ENCODE measurements at places on chromosomes 3 and 15. TPM values are rescaled to one million over a fixed set of nuclear protein-coding genes. Genes with fewer than 3 reads are reported as not detected.

- H3K4me1 ChIP-seq = peaks cover 13% of the 10 kb centered on the region
- peak overlapping the region; percentile 100 for H3K4me3 ChIP-seq
- H3K27me3 ChIP-seq = no peaks in the 10 kb centered on the region
- peak overlapping the region; percentile 97 for H3K27ac ChIP-seq
- DNase-seq = peak; percentile 35
Measured at GRCh38 chr3:49785565-49786356, 581 bp downstream of the IP6K1 start.

DNA sequence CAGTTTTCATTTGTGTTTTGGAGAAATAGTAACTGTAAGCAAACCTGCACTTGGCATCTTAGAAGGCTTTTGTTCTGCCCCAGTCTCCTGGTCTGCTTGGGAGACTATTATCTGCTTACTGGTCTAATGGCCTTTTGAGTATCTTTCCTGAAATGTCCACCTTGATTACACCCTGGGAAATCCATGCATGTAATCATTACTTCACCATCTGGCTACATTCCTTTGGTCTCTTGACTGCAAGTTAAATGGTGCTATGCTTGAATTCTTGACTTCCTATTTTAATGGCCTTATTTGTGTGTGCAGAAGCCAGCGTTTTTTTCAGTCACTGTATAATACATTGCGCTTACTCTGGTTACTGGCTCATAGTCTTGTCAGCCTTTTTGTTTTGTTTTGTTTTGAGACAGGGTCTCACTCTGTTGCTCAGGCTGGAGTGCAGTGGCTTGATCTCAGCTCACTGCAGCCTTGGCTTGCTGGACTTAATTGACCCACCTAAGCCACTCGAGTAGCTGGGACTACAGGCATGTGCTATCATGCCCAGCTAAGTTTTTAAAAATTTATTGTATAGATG lies 30.0 kb downstream of the CHD2 start:
- H3K27ac ChIP-seq = peak overlapping the region; percentile 15
- no peak for DNase-seq
- no peaks in the 10 kb centered on the region for H3K4me1 ChIP-seq
- no peak overlapping the region for H3K4me3 ChIP-seq
- no peaks in the 10 kb centered on the region for H3K27me3 ChIP-seq

GRCh38 chr3:134857776-134858362 lies 62.8 kb downstream of the EPHB1 start:
- H3K27ac ChIP-seq = no peak overlapping the region
- no peaks in the 10 kb centered on the region for H3K36me3 ChIP-seq
- no peaks in the 10 kb centered on the region for H3K4me1 ChIP-seq

DNA sequence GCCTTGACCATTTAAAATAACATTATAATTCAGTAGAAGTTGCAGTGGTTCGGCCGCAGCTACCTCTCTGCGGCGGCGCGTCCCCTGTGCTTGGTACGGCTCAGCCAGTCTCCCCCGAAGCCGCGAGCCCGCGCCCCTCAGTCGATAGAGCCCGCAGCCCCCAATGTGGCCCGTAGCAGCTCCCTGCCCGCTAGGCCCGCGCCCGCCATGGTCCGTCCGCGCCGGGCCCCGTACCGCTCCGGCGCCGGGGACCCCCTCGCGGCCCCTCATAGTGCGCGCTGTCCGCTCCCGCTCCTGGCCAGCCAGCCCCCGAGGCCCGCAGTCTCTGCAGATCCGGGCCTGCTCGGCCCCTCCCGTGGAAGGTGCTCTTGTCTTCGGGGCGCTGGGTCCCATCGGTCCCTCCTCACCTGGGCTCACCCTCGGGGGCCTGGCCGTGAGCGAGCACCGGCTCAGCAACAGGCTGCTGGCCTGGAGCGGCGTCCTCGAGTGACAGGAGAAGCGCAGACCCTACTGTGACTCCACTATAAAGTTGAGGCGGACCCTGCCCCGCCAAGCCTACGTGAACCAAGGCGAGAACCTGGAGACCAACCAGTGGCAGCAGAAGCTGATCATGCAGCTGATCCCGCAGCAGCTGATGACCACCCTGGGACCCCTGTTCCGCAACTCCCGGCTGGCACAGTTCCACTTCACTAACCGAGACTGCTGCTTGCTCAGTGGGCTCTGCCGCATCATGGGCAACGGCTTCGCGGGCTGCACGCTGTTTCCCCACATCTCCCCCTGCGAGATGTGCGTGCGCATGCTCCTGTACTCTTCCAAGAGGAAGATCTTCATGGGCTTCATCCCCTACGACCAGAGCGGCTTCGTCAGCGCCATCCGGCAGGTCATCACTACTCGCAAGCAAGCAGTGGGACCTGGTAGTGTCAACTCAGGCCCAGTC lies 21.8 kb upstream of the GPR156 start:
- H3K4me1 ChIP-seq = no peaks in the 10 kb centered on the region
- DNase-seq = no peak
- no peak overlapping the region for H3K27ac ChIP-seq
- no peaks in the 10 kb centered on the region for H3K36me3 ChIP-seq
- H3K4me3 ChIP-seq = no peak overlapping the region

GRCh38 chr3:18681818-18682345 lies 256.7 kb upstream of the SATB1 start:
- H3K27me3 ChIP-seq = no peaks in the 10 kb centered on the region
- no peaks in the 10 kb centered on the region for H3K4me1 ChIP-seq
- no peak overlapping the region for H3K27ac ChIP-seq
- no peak overlapping the region for H3K4me3 ChIP-seq
- H3K36me3 ChIP-seq = no peaks in the 10 kb centered on the region
- no peak for DNase-seq

- H3K27me3 ChIP-seq = no peaks in the 10 kb centered on the region
- H3K27ac ChIP-seq = no peak overlapping the region
- H3K36me3 ChIP-seq = no peaks in the 10 kb centered on the region
- DNase-seq = no peak
- H3K4me1 ChIP-seq = no peaks in the 10 kb centered on the region
Measured at GRCh38 chr15:59205839-59206622, 612 bp upstream of the LDHAL6B start.

DNA sequence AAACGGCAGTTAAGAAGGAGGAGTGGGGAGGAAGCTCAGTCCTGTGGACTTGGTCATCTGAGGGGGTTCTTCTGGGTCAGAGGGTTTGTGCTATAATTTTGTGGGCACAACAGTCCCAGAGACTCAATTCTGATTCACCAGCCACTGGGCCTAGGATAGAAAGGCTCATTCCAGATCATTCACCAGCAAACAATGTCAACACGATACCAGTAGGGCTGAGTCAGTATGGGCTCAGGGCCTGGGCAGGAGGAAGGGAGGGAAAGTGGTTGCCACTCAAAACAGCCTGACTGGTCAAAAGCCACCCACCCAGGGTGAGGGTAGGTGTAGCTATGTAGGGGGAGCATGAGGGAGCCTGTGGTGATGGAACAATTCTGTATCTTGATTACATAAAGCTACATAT lies 86.9 kb upstream of the MEX3B start:
- no peaks in the 10 kb centered on the region for H3K36me3 ChIP-seq
- H3K27ac ChIP-seq = no peak overlapping the region
- no peaks in the 10 kb centered on the region for H3K27me3 ChIP-seq
- H3K4me3 ChIP-seq = no peak overlapping the region

DNA sequence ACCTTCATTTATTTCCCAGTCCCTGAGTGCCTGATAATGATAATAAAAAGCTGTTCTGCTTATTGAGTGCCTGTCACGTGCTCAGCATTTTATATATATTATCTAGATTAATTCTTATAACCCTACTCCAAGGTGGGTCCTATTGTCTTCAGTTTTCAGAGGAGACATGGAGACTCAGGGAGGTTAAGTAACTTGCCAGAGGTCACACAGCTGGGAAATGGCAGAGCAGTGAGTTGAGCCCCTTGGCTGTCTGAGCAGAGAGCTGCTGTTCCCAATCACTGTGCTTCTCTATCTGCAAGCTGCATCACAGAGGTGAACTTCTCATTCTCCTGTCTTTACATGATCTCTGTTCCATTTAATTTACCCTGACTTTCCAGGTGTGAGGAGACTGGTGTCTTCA lies 32.3 kb upstream of the MRPS22 start:
- H3K27me3 ChIP-seq = peaks cover 3% of the 10 kb centered on the region
- no peaks in the 10 kb centered on the region for H3K4me1 ChIP-seq
- H3K4me3 ChIP-seq = no peak overlapping the region
- H3K27ac ChIP-seq = no peak overlapping the region
- H3K36me3 ChIP-seq = no peaks in the 10 kb centered on the region

- no peaks in the 10 kb centered on the region for H3K27me3 ChIP-seq
- no peaks in the 10 kb centered on the region for H3K4me1 ChIP-seq
- no peak for DNase-seq
Measured at GRCh38 chr15:79615754-79616153, 183.6 kb downstream of the MINAR1 start.

The IL1RAP gene
- total RNA-seq = 15.4 TPM

The TMEM212 gene
- total RNA-seq = not detected

All from breast epithelium (tissue), 4 donors.